NCI-H1417 (cell line): ENCODE measurements at places on chromosomes 12 and 14.

DNA sequence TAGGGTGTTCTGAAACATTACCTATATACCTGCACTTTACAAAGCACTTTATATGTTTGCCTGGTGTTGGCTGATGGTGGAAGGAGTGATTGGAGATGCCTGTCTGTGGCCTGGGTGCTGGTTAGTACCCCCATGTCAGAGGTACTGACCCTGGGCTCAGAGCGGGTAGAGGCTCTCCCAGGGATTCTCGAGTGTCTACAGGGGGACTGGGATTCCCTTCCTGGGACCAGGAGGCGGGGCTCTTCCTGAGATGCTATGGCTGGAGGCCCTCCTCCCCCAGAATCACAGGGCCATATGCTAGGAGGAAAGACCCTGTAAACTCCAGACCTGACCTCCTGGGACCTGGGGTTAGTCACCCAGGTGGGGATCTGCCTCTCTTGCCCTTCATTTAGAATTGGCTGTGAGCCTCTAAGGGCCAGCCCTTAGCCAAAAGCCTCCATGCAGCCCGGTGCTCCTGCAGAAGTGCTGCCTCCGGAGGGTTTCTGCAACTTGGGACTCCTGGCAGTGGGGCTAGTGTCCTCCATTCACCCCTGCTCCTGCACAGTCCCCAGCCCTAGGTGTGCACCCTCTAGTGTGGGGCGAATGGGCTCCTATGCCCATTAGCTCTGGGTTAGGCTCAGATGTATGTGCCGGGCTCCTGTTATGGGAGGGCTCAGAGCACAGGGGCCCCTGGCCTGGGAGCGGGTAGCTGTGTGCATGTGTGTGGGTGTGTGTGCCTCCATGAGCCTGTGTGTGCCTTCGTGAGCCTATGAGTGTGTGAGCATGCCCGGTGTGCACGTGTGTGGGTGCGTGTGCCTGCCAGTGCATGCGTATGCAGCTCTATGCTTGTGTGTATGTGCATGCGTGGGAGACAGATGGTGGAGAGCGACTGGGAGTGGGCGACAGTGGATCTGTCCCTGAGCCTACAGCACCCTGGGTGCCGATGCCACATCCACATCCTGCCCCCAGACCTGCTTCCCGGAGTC is 36.6 kb downstream of the RTL1 start:
- DNase-seq: no peak

GRCh38 chr14:85038526-85039352 is 491.2 kb upstream of the FLRT2 start:
- DNase-seq: peak; percentile 41

DNA sequence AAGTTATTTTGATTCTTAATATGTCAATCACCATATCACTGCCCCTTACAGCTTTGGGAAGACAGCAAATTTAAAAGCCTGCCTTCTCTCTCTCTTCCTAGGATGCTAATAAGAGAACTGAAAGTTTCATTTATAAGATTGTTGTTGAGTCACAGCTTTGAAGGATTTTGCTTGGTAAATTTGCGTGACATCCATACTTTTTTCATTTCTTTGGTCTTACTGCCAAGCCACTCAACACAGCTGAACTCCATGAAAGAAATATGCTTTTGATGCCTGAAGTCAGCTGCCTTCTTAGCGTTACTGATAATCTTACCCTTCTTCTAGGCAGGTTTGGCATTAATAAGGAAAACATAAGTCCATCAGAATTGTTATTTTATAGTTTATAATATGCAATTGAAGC is 155.0 kb downstream of the CRADD start:
- no peak for DNase-seq

- DNase-seq: no peak
These were observed 54.1 kb downstream of the CEP83 start for GRCh38 chr12:94405413-94406116.

DNA sequence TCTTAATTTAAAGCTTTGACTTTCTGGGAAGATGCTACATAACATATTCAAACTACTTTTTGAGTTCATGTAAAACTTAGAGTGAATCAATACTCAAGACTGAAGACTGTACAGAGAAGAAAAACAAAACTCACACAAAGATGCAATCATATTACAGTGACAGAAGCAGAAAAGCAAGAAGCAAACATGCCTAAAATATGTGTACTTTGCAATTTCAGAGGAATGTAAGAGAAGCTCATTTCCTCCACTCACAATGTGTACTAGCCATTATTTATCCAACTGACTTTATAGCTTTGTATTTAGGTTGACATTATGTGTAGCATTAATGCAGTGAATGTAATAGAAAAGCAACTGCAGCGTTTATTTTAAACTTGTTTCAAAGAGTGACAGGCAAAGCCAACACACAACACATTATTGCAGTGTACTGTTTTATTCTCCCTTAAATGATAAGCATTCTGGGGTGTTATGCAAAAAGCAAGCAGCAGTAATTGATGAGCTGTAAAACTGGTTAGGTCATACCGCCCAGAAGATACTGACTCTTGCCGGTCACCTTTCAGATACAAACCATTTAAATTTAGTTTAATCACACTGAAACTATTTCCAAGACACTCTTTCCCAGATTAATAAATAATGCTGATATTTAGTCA is 88.2 kb upstream of the PAWR start:
- peak; percentile 69 for DNase-seq

DNA sequence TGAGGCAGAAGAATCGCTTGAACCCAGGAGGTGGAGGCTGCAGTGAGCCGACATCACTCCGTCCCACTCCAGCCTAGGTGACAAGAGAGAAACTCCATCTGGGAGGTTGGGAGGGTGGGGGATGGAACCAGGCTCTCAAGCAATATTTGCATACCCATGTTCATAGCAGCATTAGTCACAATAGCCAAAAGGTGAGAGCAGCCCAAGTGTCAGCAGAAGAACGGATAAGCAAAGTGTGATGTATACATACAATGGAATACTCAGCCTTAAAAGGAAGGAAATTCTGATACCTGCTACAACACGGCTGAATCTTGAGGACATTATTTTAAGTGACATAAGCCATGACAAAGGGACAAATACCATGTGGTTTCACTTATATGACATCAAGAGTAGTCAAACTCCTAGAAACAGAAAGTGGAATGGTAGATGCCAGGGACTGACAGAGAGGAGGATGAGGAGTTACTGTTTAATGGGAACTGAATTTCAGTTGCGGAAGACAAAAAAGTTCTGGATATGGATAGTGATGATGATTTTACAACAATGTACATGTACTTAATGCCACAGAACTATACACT is 11.6 kb downstream of the DAD1 start:
- DNase-seq: no peak

DNA sequence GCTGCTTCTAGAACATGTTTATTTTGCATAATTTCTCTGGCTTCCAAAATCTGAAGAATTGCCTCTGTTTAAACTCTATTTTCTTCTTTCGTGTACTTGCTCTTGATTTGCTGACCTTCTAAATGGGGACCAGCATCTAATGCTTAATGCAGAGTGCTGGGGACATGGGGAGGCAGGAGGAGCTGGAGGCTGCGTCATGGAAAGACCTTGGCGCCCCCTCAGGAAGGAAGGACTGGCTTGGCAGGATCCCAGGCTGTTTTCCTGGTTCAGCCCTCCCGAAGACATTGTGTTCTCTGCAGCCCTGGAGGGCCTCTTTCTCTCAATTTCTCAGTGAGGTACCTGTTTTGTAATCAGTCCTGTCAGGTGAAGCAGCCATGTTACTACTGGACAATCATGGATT is 5.5 kb downstream of the PRKCH start:
- no peak for DNase-seq
